ENCODE measurements at places on chromosomes 3 and 15. TPM values are rescaled to one million over a fixed set of nuclear protein-coding genes. Genes with fewer than 3 reads are reported as not detected.

LYZL4 gene
- total RNA-seq = not detected

- H3K36me3 ChIP-seq = peaks cover 1% of the 10 kb centered on the region
- H3K27me3 ChIP-seq = no peaks in the 10 kb centered on the region
- peak overlapping the region; percentile 88 for H3K27ac ChIP-seq
- H3K4me3 ChIP-seq = peak overlapping the region; percentile 83
Observed at GRCh38 chr3:48446043-48446424, 503 bp upstream of the ATRIP start.

AGBL1 gene
- not detected for total RNA-seq

DNA sequence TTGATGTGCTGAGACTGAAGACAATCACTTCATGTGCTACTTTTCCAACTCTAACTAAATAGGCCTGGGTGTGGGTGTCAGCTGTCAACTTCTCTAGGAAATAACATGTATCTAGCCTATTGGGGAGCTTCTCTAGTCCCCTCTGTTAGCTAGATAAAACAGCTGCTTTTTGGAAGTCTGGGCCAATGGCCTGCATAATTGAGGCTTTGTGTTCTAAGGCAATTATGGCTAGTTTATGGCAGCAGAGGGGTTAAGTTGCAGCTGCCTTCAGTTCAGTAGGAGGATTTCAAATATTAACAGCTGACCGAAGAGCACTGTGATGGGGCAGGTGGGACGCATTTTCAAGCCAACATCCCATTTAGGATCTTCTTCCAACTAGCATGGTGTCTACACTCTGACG, 6.4 kb downstream of the COL8A1 start:
- no peaks in the 10 kb centered on the region for H3K36me3 ChIP-seq
- no peak overlapping the region for H3K4me3 ChIP-seq
- H3K27ac ChIP-seq = no peak overlapping the region
- no peak for DNase-seq
- H3K4me1 ChIP-seq = peaks cover 6% of the 10 kb centered on the region

GRCh38 chr3:56969851-56970250, 90.6 kb upstream of the SPATA12 start:
- no peak overlapping the region for H3K27ac ChIP-seq
- DNase-seq = no peak
- no peaks in the 10 kb centered on the region for H3K36me3 ChIP-seq
- no peak overlapping the region for H3K4me3 ChIP-seq

PPARG gene
- total RNA-seq = 17.1 TPM

KLF15 gene
- total RNA-seq = 17.7 TPM

Measured in progenitor cell of endocrine pancreas (in vitro differentiated cells).